Upper lobe of left lung (tissue), 6 donors: ENCODE measurements at places on chromosomes 1 and 21.

- DNase-seq: peak; percentile 50
Measured at GRCh38 chr1:16249596-16250241, 12.7 kb upstream of the CPLANE2 start.

GRCh38 chr1:59560807-59561450 lies 253.8 kb upstream of the HOOK1 start:
- no peak for DNase-seq

- no peak for DNase-seq
Measured at GRCh38 chr1:183832459-183832858, 27.5 kb downstream of the RGL1 start.

DNA sequence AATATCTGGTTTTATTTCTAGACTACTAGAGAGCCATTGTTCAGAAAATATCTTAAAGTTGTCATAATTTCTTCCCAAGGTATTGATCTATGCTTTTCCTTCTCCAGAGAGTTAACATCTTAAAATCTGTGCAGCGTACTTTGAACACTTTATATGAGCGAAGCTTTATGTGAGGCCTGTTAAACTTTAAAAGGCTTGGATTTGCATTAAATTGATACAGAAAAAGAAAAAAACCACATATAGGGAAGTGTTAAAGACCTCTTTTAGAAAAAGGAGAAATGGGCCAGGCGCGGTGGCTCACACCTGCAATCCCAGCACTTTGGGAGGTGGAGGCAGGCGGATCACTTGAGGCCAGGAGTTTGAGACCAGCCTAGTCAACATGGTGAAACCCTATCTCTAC lies 59.2 kb upstream of the MORC3 start:
- DNase-seq: no peak

DNA sequence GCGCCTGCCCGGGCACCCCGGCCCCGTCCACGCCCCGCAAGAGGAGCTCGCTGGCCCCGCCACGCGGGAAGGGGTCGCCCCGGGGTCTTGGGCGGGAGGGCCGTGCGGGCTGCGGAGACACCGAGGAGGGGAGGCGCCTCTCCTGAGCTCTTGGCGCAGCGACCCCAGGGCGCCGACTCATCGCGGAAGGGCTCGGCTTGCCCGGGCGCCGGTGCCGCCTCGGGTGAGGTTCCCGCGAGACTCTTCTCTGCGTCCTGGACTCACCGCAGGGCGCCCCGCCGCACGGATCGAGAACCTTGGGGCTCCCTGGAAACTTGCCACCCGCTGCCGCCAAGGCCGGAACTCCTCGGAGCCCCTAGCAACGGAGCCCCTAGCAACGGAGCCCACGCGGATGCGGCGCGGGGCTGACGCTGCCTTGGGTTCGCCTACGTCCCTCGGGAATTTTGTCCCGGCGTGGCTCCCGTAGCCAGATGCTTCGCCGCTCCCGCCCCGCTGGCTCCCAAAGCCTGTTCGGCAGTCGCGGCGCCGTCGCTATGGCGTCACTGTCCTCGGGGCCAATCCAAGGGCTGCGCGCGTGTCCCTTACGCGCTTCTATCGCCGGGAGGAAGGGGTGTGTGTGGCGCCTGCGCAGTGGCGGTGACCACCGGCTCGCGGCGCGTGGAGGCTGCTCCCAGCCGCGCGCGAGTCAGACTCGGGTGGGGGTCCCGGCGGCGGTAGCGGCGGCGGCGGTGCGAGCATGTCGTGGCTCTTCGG lies at the start of gene ATAD3A:
TSS of gene ATAD3A (plus strand) at position 630 of the 753 bp plus-strand sequence. CDS start at position 737, 107 bp downstream.
- DNase-seq: peak; percentile 98

GRCh38 chr1:26690576-26691031 lies 5.2 kb upstream of the ARID1A start:
- no peak for DNase-seq

DNA sequence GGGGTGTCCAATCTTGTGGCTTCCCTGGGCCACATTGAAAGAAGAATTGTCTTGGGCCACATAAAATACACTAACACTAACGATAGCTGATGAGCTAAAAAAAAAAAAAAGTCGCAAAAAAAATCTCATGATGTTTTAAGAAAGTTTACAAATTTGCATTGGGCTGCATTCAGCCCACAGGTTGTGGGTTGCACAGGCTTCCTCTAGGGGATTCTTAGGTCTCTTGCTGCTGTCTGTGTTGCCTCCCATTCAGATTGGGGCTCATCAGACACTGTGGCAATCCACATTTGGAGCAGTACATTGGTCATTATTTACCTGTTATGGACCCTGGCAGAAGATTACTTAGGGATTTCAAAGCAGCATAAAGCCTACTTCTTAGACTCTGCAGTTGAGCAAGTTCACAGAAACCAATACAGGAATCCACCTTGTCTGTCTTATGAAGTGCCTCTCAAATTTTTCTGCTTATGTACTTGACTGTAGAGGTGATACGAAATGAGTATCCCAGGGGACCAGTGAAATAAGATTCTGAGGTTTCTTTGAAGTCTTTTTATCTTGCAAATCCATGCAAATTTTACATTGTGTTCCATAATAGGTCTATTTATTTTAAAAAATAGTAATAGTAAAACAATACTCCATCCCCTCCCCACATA lies 205.5 kb downstream of the RPS6KC1 start:
- DNase-seq: no peak

DNA sequence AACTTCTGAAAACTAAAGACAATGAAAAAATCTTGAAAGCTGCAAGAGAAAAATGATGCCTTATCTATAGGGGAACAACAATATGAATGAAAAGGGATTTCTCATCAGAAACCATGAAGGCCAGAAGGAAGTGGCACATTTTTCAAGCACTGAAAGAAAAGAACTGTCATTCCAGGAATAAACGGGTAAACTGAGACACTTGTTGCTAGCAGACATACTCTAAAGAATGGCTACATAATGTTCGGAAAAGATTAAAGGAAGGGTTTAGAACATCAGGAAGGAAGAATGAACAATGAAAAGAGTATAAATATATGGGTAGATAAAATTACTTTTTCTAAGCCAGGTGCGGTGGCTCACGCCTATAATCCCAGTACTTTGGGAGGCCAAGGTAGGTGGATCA lies 14.5 kb downstream of the RBBP5 start:
- no peak for DNase-seq

DNA sequence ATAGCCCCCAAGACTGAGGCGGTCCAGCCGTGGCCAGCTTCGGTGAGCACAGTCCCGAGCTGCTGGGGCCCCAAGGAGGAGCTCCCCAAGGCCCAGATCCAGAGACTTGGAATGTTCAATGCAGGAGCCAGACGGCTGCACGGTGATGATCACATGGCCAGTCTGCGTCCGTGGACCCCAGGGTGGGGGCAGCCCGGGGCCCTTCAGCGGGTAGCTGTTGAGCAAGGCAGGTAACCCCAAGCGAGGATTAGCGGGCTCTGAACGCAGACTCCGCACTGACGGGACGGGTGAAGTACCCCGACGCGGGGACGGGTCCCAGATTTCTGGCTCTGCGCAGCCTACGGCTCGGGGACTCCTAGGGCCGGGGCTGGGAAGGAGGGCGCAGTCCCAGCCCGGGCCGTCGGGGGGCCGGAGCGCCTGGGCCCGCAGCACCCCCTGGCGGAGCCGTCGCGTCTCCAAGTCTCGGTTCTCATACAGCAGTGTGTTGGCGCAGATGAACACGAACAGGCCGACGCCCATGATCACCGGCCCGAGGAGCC lies 2.7 kb downstream of the TMEM200B start:
- DNase-seq: no peak

DNA sequence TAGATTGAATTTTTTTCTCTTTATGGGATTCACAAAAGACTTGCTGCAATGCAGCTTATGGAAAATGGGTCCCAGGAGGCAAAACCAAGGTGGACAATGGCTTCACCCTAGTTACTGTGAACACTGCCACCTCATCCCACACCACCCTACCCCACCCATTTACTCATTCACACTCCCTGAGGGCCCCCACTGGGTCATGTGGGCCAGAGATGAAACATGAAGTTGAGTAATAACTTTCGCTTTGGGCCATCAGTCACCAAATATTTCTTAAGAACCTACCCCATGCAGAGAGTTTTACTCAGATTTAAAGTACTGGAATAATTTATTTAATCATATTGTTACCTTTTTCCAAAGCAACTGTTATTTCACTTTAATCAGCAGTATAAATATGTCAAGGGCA lies 191.8 kb downstream of the TPR start:
- DNase-seq: no peak

- DNase-seq: no peak
Measured at GRCh38 chr21:29257701-29258100, 41.0 kb upstream of the BACH1 start.

- no peak for DNase-seq
Measured at GRCh38 chr1:225820522-225821120, 10.7 kb downstream of the EPHX1 start.

DNA sequence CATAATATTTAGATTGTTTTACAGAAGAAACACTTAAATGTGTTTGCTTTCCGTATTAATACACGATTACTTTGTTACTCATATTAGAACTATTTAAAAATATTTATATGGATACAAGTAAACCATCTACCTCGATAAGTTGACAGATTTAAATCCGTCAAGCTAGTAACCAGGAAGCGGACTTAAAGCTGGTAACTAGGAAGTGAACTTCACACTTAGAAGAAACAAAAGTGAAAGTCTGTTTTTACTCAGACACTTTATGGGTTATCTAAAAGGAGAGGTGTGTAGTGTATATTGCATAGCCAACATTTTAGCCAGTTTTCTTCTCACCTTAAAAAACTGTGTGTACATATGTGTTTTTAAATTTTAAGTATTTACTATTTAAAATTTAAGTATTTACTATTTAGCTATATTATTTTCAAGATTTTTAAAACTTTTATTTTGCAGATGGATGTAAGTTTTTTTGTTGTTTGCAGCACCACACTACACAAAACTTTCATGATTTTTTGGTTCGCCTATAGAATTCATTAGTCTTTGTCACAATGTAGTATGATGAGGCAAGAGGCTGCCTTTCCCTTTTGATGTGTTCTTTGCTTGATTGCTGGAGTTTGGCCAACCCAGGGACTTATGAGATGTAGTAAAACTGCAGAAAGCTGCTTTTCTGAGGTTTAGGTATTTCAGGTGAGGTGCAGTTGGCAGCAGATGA lies 2.7 kb downstream of the USP25 start:
- DNase-seq: no peak

- no peak for DNase-seq
Measured at GRCh38 chr1:65431111-65431705, 10.7 kb downstream of the LEPR start.

DNA sequence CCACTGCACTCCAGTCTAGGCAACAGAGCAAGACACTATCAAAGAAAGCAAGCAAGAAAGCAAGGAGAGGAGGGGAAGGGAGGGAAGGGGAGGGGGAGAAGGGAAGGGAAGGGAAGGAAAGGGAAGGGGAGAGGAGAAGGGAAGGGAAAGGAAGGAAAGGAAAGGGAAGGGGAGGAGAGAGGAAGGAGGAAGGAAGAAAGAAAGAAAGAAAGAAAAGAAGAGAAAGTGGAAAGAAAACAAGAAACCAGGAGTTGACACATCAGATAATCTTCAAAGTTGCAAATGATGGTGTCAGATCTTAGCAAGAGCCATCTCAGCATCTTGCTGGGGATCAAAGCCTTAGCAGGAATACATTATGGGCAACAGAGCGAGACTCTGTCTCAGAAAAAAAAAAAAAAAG lies 14.9 kb upstream of the CDA start:
- no peak for DNase-seq

- DNase-seq: no peak
Measured at GRCh38 chr1:198333744-198334143, 176.9 kb downstream of the NEK7 start.

DNA sequence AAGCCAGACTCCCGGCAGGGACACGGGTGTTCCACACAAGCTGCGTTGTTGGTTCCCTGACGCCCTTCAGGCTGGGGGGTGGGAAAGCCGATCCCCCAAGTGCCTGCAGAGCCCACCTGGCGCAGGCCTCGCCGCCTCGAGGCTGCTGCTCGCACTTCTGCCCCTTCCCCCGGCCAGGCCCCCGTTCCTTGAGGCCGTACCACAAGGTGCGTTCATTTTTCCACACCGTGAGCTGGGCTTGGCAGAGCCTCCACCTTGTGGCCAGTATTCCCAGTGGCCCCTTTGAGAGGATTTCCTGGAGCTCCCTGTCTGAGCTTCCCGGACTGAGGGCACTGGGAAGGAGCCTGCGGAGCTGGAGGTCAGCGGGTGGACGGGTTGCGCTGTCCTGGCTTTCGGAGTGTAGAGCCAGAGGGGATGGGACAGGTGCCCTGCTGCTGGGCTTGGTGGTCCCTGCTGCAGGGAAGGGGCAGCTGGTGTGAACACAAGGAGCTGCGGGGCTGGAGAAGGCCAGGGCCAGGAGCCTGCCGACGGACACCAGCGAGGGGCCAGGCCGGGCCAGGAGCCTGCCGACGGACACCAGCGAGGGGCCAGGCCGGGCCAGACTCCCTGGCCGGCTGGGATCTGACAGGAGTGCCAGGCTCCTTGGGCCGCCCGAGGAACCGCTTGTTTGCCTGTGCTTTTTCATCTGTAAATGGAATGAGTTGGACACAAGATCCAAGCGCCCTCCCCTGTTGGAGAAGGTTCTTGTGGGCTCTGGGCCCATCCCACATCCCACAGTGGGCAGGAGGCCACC lies 18.4 kb downstream of the PDXK start:
- DNase-seq: no peak

- peak; percentile 73 for DNase-seq
Measured at GRCh38 chr21:44329086-44329889, 9.9 kb downstream of the CFAP410 start.

- no peak for DNase-seq
Measured at GRCh38 chr1:91308544-91308943, 96.1 kb downstream of the HFM1 start.
